ENCODE measurements at places on chromosomes 2 and 18. TPM values are rescaled to one million over a fixed set of nuclear protein-coding genes. Genes with fewer than 3 reads are reported as not detected.
A peak's percentile ranks its signal among the peaks of the same experiment; 100 is the strongest.

Gene CHRND
- total RNA-seq: 0.57 TPM

Gene GAL3ST2
- total RNA-seq: 0.09 TPM

Gene ERFE
- total RNA-seq: 0.38 TPM

- H3K4me3 ChIP-seq: peak overlapping the region; percentile 38
- peaks cover 12% of the 10 kb centered on the region for H3K27me3 ChIP-seq
- H3K27ac ChIP-seq: no peak overlapping the region
- DNase-seq: no peak
- no peaks in the 10 kb centered on the region for H3K36me3 ChIP-seq
These were observed 594 bp downstream of the RAD51AP2 start for GRCh38 chr2:17517481-17518211.

GRCh38 chr2:95076705-95077529 lies 44.7 kb downstream of the MRPS5 start:
- H3K4me1 ChIP-seq: peaks cover 79% of the 10 kb centered on the region
- H3K4me3 ChIP-seq: peak overlapping the region; percentile 73
- no peaks in the 10 kb centered on the region for H3K36me3 ChIP-seq
- DNase-seq: peak; percentile 94

- H3K4me1 ChIP-seq: no peaks in the 10 kb centered on the region
- H3K36me3 ChIP-seq: no peaks in the 10 kb centered on the region
- no peak overlapping the region for H3K27ac ChIP-seq
- H3K27me3 ChIP-seq: no peaks in the 10 kb centered on the region
- H3K4me3 ChIP-seq: no peak overlapping the region
These were observed 154.8 kb downstream of the RNF144A start for GRCh38 chr2:7071916-7072556.

DNA sequence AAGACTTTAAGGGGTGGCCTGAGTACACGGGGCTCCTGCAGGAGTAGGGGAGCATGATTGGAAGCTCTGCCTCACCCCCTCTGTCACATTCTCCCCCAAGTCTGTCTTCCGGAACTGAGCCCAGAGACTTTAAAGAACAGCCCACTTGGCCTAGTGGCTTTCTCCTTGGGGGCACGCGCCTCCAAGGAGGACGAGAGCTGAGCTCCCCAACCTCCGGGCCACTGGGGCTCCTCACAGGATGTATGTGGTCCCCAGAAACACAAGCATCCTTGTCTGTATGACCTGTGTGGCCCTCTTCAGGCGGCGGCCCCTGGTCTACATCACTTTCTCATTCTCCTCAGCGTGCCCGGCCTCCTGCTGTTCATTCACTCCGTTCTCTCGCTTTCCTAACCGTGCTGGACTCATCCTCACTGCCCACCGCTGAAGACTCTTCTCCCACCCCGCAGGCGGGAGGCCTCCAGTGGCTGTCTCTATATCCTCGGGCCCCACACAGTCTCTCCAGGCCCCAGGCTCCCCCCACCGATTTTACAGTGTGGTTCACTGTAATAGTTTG lies 23.7 kb downstream of the KCNF1 start:
- no peak overlapping the region for H3K4me3 ChIP-seq
- no peak for DNase-seq
- no peak overlapping the region for H3K27ac ChIP-seq
- H3K4me1 ChIP-seq: no peaks in the 10 kb centered on the region

- no peak overlapping the region for H3K27ac ChIP-seq
- H3K36me3 ChIP-seq: no peaks in the 10 kb centered on the region
- DNase-seq: no peak
- H3K4me1 ChIP-seq: no peaks in the 10 kb centered on the region
- no peaks in the 10 kb centered on the region for H3K27me3 ChIP-seq
- no peak overlapping the region for H3K4me3 ChIP-seq
These were observed 125.7 kb upstream of the FZD5 start for GRCh38 chr2:207895274-207895860.

GRCh38 chr2:126788652-126789051 lies 110.0 kb upstream of the TEX51 start:
- H3K4me1 ChIP-seq: no peaks in the 10 kb centered on the region
- DNase-seq: no peak
- H3K27ac ChIP-seq: no peak overlapping the region
- H3K27me3 ChIP-seq: no peaks in the 10 kb centered on the region
- H3K4me3 ChIP-seq: no peak overlapping the region
